ENCODE measurements at places on chromosomes 7 and 10.

DNA sequence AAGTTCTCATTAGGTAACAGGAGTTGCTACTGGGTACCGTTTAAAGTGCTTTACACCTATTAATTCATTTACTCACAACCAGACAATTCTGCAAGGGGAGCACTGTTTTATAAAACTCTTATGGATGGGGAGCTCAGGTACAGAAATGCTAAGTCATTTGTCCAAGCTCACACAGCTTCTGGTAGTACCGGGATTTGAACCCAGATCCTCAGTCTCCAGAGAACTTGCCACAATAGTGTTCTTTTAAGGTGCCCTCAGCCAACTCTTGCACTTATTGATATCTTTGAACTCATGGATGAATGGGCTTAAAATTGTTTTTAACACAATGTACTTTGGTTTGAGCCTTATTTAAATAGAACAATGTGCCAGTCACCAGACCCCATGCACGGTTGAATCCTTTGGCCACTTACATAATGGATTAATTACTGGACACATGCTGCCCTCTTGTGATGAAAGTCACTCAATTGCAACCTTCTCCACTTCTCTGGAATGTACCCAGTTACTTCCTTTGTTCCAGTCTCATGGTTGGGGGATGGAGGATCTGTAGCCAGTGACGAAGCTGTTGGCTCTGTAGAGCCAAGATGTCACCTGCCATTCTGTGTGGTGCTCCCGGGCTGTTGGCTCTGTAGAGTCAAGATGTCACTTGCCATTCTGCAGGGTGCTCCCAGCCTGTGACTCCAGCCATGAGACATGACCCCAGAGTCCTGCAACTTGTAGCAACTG is 65.6 kb downstream of the NOD1 start:
- peak; percentile 41 for DNase-seq

- DNase-seq, result no peak
Measured at GRCh38 chr7:106793015-106793975, 71.8 kb upstream of the PIK3CG start.

GRCh38 chr10:112332509-112333228 is 41.2 kb upstream of the ACSL5 start:
- no peak for DNase-seq

- no peak for DNase-seq
Measured at GRCh38 chr10:78375854-78376785, 342.5 kb downstream of the RPS24 start.

DNA sequence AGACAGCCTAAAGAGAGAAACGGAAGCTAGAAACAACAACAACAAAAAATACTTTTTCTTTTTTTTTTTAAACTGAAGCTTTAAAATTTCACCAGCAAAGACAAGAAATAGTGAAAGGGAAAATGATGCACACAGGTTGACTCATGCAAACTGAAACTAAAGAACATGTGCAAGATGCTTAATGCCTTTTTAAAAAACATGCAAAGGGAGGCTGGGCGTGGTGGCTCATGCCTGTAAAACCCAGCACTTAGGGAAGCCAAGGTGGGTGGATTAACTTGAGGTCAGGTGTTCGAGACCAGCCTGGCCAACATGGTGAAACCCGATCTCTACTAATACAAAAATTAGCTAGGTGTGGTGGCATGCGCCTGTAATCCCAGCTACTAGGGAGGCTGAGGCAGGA is 15.1 kb upstream of the CUBN start:
- DNase-seq, result no peak
